GM23248 (cell line): ENCODE measurements at places on chromosomes 1 and 21.

- H3K27ac ChIP-seq: no peak overlapping the region
- no peak for DNase-seq
- no peaks in the 10 kb centered on the region for H3K27me3 ChIP-seq
- no peaks in the 10 kb centered on the region for H3K36me3 ChIP-seq
- no peaks in the 10 kb centered on the region for H3K4me1 ChIP-seq
- no peak overlapping the region for H3K4me3 ChIP-seq
Measured at GRCh38 chr1:213549982-213550381, 437.8 kb upstream of the PROX1 start.

GRCh38 chr1:207988326-207989165 is 77.6 kb upstream of the CD34 start:
- H3K4me3 ChIP-seq: no peak overlapping the region
- peaks cover 12% of the 10 kb centered on the region; the same call in 1 of the 2 replicates for H3K27me3 ChIP-seq
- H3K36me3 ChIP-seq: no peaks in the 10 kb centered on the region
- H3K27ac ChIP-seq: no peak overlapping the region

DNA sequence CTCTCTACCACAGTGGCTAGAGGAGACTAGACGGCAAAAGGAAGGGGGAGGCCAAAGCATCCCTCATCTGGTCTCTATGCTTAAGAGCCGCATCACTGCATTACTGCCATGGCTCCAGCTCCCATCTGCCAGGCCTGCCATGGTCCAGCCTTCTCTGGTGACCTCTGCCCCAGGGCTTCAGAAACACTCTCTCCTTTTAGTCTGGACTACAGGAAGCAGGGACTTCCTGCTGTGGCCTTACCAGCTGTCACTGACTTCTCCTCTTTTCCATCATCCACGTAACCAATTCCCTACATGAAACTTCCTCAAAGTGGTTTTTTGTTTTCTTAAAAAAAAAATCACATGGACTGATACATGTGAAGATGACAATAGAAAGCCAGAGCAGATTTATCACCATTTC is 323.1 kb upstream of the NFIA start:
- no peak for DNase-seq
- H3K4me3 ChIP-seq: no peak overlapping the region
- H3K4me1 ChIP-seq: no peaks in the 10 kb centered on the region
- H3K27ac ChIP-seq: no peak overlapping the region
- H3K36me3 ChIP-seq: no peaks in the 10 kb centered on the region

DNA sequence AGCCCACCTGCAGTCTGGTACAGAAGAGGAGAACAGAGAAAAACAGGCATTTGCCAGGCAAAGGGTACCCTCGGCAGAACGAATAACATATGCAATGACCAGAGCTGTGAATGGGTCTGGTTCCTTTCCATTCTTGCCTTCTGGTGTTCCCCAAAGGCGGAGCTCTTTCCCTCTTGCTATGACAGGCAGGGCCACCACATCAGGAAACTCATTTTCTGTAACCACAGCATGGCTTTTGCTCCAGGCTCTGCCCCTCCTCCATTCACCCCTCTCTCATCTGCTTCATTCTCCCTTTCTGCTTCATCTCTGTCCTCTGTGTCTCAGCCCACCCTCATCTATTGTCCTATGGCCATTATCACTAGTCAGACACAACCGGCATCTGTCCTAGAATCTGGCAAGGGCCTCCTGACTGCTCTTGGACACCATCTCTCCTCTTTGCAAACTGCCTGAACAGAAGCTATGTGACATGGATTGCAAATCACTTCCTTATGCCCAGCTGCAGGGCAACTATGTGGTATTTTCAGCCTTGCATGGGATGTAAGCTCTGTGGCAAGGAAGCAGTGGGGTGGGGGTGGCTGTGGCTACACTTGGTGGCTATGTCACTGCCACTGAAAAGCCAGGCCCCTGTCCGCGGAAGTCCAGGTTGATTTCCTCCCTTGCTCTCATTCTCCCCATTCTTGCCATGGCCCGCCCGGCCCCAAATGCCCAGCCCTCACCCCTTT is 78.8 kb upstream of the ABCD3 start:
- no peaks in the 10 kb centered on the region for H3K36me3 ChIP-seq
- H3K4me3 ChIP-seq: no peak overlapping the region
- peaks cover 14% of the 10 kb centered on the region for H3K4me1 ChIP-seq
- 0 out of 2 replicates have a peak, but pooled peaks cover 4% of the 10 kb centered on the region for H3K27me3 ChIP-seq
- DNase-seq: no peak
